ENCODE measurements at places on chromosomes 6 and 20.

- no peak for DNase-seq
Observed at GRCh38 chr20:61883857-61884393, 181.8 kb downstream of the TAF4 start.

DNA sequence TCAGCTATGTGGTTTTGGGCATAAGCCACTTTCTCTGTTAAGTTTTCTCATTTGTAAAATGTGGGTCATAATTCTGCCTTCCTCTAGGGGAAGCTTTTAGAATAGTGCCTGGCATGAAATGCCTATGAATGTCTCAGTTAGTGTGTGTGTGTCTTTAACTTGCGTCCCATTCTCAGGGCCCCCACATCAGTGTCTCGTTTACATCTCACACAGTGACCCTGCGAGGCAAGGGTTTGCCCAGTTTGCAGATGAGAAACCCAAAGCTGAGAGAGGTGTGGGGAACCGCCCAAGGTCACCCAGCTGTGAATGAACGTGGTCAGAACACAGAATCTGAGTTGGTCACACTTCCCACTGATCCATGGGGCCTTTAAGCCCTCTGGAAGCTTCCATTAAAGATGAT, 14.1 kb downstream of the DYNLRB1 start:
- no peak for DNase-seq

- DNase-seq = no peak
Observed at GRCh38 chr6:75145976-75146375, 59.9 kb downstream of the COL12A1 start.

- no peak for DNase-seq
Observed at GRCh38 chr20:20338133-20338730, 29.7 kb upstream of the INSM1 start.

- DNase-seq = peak; percentile 16
Observed at GRCh38 chr6:31158863-31159855, 770 bp downstream of the TCF19 start.

GRCh38 chr6:56528412-56528841, 114.3 kb downstream of the DST start:
- DNase-seq = no peak

- DNase-seq = no peak
Observed at GRCh38 chr6:156185113-156185512, 592.1 kb upstream of the ARID1B start.

- no peak for DNase-seq
Observed at GRCh38 chr6:157988700-157989063, 7.0 kb downstream of the SYNJ2 start.

DNA sequence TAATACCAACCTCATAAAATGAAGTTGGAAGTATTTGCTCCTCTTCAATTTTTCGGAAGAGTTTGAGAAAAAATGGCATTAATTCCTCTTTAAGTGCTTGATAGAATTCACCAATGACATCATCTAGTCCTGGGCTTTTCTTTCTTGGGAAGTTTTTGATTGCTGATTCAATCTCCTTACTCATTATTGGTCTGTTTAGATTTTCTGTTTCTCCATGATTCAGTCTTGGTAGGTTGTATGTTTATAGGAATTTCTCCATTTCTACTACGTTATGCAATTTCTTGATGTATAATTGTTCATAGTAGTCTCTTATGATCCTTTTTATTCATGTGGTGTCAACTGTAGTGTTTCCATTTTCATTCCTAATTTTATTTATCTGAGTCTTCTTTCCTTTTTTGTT, 176.9 kb upstream of the PRND start:
- no peak for DNase-seq

DNA sequence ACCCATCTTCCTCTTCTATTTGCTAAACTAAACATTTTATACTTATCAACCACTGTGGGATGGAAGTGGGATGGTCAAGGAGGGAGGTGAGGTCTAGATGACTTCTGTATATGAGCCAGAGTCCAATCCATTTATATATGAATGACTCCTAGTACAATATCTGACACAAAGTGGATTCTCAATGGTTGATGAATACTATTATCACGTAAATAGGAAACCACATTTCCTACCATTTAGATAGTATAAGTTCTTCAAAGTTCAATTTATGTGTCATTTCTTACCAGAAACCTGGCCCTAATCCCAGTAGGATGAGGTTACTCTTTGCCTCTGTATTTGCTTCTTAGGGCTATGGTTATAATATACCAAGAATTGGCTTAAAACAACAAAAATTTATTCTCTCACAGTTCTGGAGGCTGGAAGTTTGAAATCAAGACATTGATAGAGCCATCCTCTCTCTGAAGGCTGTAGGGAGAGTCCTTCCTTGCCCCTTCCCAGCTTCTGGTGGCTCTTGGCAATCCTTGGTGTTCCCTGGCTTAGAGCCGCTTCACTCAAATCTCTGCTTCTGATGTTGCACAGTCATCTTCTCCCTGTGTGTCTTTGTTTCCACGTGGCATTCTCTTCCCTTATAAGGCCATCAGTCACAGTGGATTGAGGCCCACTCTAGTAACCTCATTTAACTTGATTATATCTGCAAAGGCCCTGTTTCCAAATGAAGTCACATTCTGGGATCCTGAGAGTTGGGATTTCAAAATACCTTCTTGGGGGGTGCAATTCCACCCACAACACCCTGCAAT, 41.0 kb upstream of the RAB23 start:
- DNase-seq = no peak

GRCh38 chr6:83862776-83863471, 3.4 kb downstream of the CYB5R4 start:
- DNase-seq = no peak

GRCh38 chr6:169454204-169454871, 200.7 kb upstream of the THBS2 start:
- no peak for DNase-seq

DNA sequence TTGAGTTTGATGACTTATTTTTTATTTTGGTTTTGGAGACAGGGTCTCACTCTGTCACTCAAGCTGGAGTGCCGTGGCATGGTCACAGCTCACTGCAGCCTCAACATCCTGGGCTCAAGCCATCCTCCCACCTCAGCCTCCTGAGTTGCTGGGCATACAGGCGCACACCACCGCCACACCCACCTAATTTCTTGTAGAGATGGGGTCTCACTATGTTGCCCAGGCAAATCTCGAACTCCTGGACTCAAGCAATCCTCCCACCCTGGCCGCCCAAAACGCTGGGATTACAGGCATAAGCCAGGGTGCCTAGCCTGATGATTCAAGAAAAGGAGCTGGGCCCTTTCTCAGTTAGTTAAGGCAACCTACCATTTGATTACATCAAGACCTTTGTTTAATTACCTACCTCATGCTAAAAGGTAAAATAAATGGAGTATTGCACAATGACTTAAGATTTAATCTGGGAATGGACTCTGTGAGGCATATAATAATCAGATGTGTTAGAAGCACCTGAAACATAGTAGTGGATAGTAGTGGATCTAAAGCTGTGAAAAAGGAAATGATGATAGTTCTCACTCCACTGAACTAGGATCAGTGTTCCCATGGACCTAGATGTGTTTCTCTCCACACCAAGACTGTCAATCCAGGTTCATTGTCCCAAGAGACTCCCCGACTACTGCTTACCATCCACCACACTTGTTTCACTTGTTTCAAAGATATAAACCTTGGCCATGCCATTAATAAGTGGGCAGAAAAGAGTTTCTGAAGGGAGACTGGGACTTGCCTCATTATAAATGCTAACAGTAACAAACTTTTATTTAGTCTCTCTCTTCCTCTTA, 2.1 kb downstream of the TNFRSF21 start:
- no peak for DNase-seq

- DNase-seq = no peak
Observed at GRCh38 chr20:63695424-63696305, 787 bp upstream of the TNFRSF6B start.

DNA sequence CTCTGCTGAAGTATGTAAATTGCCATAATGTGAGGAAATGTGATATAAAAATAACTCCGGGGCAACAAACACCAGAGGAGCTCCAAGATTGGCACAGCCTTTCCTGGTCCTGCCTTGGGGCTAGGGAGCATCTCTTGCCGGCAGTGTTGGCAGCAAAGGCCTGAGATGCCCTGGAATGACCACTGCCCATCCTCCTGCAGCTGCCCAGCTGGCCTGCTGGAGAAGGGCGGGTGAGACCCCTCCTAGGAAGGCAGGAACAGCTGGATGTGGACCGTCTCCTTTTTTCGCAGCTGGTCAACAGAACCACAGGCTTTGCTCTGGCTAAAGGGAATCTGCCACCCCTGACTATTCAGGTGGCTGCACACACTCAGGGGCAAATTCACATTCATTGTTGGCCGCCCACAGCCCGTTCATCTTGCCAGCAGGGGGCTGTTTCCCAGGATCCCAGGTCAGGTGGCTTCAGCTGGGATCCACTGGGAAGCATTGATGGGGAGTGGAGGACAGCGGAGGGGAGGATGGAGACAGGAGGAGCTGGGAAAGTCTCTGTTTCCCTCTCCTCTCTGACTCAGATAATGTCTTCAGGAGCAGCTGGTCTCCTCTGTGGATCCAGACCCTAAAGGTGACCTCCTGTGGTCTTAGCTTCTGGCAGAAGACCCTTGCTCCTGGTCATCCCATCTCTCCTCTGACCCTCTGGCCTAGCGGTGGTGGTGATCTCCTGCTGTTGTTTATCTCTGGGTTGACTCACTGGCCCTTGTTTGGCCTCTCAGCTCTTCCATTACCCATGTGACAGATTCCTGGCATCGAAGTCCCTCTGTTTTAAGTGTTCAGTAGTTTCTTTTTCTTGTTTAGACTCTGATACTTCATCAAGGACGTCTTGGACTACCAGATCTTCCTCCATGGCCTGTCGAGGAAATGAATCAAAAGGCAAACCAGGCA, 336.7 kb downstream of the DHX35 start:
- no peak for DNase-seq

- DNase-seq = peak; percentile 14
Observed at GRCh38 chr6:6315660-6316059, 4.8 kb downstream of the F13A1 start.

GRCh38 chr20:49877386-49877921, 37.9 kb downstream of the SPATA2 start:
- no peak for DNase-seq

DNA sequence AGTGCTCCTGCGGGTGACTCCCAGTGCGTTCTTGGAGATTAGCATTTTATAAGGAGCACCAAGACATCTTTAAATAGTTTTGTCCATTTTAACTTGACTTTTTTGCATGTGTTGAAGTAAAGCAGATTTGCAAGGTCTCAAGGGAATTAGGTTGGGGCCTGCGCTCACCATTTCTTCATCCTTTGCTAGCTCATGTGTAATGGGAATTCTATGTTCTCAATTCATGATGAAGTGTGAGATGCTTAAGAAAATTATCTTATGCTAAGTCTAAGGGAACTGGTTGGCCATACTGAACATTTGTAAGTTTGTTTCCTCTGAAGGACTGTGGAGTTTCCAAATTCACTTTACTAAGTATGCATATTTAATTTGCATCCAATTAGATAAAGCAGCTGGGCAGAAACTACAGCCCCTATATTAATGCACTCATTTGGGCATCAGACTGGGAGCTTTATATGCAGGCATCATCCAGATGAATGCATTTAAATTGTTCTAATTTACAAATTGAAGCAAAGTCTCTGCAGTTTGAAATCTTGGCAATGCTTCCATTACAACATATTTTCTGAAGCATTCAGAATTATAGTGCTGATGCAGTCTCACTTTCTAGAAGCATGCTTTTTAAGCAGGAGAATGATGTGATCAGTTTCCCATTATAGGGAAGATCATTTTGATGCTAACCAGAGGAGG, 108.3 kb upstream of the AKAP12 start:
- DNase-seq = no peak

DNA sequence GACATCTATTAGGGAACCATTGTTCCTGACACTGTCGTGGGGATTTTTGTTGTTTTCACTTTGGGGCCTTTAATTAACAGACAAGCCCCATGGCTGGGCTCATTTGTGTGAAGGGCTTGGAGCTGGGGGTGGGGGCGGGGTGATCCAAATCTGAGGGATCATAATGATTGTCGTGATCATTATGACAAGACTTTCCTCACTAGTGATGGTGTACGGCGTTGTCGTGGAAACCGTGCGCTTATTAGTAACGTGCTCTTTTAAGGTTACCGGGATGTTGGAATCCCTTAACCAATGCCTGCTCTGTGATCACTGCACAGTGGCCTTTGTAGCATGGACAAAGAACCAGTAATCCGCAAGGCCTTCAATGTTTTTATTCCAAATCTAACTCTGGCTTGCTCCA, 18.6 kb downstream of the PDYN start:
- no peak for DNase-seq

- peak; percentile 54 for DNase-seq
Observed at GRCh38 chr6:52063584-52064344, 23.6 kb downstream of the PKHD1 start.

DNA sequence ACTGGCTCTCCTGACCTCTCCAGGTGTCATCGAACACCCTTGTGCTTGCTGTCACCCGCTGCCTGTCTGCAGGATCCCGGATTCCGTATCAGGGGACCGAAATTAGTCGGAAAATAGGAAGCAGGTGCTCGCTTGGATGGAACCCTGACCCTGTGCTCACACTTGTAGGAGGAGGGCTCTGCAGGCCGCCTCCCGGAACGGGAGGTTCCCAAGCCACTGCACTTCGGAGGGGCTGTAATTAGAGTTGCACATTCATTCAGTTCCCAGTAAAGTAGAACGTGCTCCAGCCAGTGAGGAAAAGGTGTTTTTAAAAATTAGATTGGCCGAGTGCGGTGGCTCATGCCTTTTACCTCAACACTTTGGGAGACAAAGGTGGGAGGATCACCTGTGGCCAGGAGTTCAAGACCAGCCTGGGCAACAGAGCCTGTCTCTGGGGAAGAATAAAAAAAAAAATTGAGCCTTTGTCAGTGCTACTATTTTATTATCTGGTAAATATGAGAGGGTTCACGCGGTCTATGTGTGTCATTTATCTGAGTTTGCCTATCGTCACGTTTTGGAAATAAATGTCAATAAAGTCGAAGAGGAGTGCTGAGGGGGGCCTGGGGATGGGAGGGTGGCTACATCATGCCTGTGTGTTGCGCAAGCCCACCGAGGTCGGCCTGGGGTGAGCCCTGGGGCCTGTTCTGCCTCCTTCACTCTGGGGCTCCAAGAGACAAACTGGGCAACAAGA, 1.5 kb upstream of the GMEB2 start:
- DNase-seq = peak; percentile 73

- DNase-seq = no peak
Observed at GRCh38 chr20:36975099-36975818, 23.8 kb upstream of the SAMHD1 start.

GRCh38 chr6:151635741-151636140, 141.9 kb downstream of the CCDC170 start:
- DNase-seq = no peak

- DNase-seq = no peak
Observed at GRCh38 chr20:55140631-55141030, 665.2 kb downstream of the DOK5 start.

Measured in activated T-cell treated with anti-CD3 and anti-CD28 coated beads for 24 hours (primary cell).